Endodermal cell (in vitro differentiated cells): ENCODE measurements at places on chromosomes 7 and 10.
A peak's percentile ranks its signal among the peaks of the same experiment; 100 is the strongest.

- no peak for DNase-seq
Observed at GRCh38 chr10:34618611-34619010, 196.5 kb downstream of the PARD3 start.

DNA sequence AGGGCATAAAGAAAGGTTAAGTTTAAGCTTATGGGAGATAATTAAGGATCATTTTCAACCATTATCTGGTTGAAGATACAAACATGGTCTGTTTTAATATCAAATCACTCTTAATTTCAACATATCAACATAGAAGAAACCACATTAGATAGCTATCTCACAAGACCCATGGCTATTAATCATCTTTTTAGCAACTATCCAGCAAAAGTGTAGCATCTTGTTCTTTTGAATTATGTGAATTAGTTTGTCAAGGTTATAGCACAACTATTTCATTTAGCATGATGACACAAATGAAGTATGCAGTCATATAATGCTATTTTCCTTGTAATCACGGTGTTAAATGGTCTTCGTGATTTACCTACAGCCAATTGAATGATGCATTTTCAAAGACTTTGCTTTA is 58.9 kb upstream of the PPP1R9A start:
- DNase-seq: no peak

DNA sequence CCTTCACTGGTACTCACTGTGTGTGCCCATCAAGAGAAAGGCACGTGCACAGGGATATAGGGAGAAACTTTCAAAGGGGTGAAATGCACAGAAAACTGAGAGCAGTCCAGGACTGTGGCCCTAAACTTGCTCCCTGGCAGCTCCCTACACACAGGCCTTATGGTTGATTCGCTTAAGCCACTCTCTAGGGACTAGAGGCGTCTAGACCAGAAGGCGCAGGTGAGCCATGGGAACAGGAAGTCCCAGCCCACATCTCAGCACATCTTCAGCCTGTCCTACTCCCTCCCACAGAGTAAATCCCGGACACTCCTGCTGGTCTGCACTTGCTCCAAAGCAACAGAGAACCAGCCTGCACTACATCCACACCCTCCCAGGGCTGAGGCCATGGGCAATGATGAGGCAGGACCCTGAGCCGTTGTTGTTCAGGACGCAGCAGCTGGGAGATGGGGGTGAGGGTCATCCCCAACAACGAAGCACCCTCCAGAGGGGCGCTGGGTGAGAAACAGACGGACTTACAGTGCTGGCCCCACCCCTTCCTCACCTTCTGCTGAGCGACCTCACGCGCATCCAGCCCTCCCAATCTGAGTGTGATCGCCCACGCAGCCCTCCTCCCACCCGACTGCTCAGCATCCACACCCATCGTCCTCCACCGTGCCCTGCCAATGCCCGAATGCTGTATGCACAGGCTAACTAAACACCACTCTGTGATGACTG is 109.3 kb downstream of the TNS3 start:
- no peak for DNase-seq

DNA sequence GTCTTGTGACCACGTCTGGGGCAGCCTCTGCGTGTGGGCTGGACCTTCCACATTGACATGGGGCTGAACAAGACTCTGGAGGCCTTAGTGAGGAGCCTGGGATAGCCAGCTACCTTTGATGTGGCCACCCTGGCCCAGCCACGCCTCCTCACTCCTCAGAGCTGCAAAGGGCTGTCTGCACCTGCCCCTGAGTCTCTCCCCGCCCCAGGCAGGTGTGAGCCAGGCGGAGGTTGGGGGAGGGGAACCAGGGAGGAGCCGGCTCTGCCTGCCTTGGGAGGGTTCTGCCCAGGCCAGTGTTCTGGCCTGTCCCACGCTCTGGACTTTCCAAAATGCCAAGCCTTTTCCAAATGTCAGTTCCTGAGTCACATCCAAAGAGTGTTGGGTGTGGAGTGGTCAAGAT is 72.2 kb downstream of the GTF2IRD1 start:
- DNase-seq: peak; percentile 93

GRCh38 chr7:26593896-26594295 is 270.5 kb downstream of the SKAP2 start:
- DNase-seq: no peak

DNA sequence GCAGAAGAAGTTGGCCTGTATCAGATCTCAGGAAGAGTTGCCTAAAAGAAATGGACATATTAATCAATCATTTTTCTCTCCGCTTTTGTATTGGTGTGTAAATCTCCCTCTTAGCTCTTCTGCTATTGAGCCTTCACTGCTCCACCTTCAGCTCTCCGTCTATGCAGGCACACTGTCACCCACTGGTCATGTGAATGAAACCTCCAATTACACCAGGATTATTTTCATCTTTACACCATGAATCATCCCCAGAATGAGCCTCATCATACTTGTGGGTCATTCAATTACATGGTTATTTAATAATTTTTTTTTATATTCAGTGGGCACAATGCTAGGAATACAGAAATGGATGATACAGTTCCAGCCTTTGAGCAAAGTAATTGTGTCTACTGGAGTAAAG is 92.6 kb downstream of the LRRC4 start:
- DNase-seq: no peak

- DNase-seq: no peak
Observed at GRCh38 chr7:31758755-31759154, 71.7 kb downstream of the PPP1R17 start.

GRCh38 chr10:72503241-72503640 is 122.6 kb downstream of the MICU1 start:
- DNase-seq: no peak

- DNase-seq: no peak
Observed at GRCh38 chr7:17247357-17247756, 51.1 kb upstream of the AHR start.

GRCh38 chr10:90308223-90308622 is 549.6 kb downstream of the HTR7 start:
- no peak for DNase-seq

DNA sequence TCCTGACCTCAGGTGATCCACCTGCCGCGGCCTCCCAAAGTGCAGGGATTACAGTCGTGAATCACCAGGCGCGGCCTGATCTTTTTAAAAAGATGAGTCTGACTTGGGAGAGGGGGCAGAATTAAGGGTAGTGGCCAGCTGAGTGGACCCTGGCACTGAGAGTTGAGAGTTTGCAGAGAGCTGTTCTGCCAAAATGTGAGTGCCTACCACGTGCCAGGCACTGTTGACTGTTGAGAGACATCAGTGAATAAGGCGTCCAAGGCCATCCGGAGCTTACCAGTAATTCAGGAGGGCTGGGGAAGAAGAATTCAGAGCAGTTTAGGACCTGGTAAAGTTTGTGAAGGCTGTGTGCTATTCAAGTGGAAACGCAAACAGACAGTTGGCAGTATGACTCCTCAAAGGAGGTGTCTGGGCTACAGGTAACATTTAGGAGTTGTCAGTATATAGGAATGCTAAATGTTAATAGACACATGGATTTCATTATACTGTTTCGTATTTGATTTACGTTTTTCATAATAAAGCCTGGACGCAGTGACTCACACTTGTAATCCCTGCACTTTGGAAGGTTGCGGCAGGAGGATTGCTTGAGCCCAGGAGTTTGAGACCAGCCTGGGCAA is 1.5 kb downstream of the NIPSNAP2 start:
- DNase-seq: no peak

- peak; percentile 46 for DNase-seq
Observed at GRCh38 chr7:151752816-151753595, 123.9 kb downstream of the PRKAG2 start.

GRCh38 chr10:76970711-76971519 is 666.7 kb downstream of the KCNMA1 start:
- no peak for DNase-seq

DNA sequence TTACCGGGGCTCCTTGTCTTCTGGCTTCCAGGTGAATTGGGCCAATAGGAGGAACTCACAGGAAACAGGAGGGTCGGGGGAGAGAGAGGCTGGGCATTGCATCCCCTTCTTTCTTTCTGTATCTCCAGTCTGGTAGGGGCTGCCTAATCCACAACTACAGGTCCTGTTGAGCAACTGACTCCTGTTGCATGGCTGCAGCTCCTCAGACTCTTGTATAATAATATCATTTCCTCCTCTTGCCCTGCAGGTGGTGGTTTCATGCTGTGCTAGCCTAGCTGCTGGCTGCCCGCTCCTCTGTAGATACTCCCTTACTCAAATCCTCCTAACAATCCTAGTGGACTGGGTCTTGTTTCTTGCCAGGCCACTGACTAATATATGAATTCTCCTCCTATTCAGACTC is 276.5 kb upstream of the SMIM30 start:
- DNase-seq: peak; percentile 90

GRCh38 chr10:115980470-115980869 is 292.5 kb downstream of the GFRA1 start:
- no peak for DNase-seq

DNA sequence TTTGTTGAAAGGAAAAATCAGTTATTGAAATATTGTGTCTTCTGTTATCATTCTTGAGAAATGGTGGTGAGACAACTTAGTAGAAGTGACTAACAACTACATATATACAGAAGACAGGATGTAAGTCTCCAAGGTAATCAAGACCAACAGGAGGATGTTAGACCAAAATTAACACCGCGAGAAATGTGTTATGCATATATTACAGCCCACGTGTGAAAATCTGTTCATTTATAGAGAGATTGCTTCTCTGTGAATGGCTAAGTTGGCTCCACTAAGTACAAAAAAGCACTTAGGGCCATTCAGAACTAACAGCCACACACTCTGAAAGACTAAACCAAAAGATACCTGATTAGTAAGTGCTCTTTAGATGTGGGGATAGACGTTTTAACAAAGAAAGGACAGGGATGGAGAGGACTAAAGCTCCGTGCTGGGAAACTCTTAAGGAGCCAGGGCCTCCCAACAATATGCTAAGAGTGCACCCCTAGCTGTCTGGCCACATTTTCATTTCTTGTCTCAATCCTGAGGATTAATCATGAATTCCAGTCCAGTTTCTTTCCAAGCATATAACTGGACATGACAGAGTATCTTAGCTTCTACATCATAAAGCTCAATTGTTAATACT is 26.5 kb downstream of the HDAC9 start:
- no peak for DNase-seq

- DNase-seq: no peak
Observed at GRCh38 chr10:101283762-101284100, 54.5 kb upstream of the LBX1 start.

GRCh38 chr10:11164551-11164802 is 146.8 kb downstream of the CELF2 start:
- no peak for DNase-seq

DNA sequence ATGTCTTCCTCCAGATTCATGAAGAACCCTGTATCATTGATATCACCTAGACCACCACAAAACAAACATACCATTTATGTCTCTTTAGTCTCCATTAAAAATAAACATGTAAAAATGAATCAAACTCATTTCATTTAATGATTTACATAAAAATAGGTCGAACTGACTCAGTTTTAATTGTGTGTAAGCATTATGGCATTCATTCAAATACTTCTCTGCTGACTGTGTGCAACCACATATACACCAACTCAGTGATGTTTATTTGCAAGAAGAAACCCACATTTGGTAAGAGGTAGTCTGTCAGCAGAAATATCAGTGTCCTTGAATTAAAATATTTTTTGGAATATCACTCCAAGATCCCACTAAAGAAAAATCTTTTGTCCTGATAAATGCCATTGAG is 30.5 kb downstream of the ABCB1 start:
- DNase-seq: no peak

DNA sequence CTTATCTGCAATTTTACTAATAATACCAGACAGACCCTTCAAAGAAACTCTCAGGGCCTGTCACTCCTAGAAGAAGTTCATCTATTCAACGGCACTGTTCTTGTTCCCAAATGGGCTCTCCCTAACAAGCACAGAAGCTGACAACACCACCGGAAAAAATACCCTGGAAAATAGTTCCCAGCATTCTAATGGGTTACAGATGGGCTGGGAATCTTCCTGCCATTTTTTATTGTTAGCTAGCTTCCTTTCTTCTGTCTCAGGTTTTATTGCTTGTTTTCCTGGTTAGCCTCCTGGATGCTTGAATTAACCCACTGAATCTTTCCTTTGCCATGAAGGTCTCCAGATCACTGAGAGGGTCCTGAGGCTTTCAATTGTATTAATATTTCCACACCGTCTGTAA is 689.8 kb upstream of the NRP1 start:
- no peak for DNase-seq

- DNase-seq: no peak
Observed at GRCh38 chr10:123488436-123488835, 177.7 kb upstream of the GPR26 start.

- DNase-seq: no peak
Observed at GRCh38 chr7:152495867-152496266, 60.1 kb upstream of the KMT2C start.
